ENCODE measurements at places on chromosomes 2 and 18. TPM values are rescaled to one million over a fixed set of nuclear protein-coding genes. Genes with fewer than 3 reads are reported as not detected.

The GPR55 gene
- not detected for total RNA-seq

DNA sequence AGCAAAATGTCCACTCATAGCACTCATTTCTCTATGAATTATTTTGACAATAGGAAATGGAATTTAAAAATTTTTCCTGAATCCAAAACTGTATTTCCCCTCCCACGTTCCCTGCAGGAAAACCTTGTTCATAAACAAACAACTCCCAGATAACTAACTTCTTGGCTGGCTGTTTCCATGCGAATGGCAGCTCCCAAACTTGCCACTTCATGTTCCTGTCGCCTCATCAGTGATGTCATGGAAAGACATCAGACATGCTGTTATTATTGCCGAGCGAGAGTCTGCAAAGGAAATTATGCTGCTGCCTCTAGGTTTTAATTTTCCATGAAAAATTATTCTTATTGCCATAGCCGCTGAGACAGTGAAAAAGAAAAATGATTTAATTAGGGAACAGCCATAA, 117.0 kb upstream of the RIOK3 start:
- DNase-seq: no peak

GRCh38 chr18:54926593-54927325, 32.5 kb downstream of the CCDC68 start:
- no peak for DNase-seq

DNA sequence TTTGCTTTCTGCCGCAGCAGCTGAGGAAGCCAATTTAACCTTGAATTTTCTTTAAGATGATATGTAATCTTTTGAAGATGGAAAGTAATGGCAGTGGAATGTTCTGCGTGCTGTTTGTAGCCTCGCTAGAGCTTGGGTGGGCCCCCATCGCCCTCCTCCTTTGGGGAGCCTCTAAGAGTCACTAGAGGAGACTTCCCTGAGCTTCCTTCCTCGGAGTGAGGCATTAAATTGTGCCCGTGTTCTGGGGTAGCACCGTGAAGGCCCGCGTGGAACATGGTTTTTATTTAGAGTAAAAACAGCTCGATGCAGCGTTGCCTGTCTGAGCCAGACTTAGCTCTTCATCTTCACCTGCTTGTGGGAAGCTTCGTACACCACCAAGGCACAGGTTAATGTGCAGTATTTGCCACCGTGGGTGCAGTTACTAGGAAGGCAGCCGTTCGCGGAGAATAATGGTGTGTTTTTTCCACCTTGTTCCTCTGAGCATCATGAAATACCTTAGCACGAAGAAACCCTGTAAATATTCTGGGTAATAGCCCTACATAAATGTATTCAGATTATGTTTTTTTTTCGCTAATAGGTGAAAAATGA, 38.5 kb downstream of the NCK2 start:
- no peak for DNase-seq

DNA sequence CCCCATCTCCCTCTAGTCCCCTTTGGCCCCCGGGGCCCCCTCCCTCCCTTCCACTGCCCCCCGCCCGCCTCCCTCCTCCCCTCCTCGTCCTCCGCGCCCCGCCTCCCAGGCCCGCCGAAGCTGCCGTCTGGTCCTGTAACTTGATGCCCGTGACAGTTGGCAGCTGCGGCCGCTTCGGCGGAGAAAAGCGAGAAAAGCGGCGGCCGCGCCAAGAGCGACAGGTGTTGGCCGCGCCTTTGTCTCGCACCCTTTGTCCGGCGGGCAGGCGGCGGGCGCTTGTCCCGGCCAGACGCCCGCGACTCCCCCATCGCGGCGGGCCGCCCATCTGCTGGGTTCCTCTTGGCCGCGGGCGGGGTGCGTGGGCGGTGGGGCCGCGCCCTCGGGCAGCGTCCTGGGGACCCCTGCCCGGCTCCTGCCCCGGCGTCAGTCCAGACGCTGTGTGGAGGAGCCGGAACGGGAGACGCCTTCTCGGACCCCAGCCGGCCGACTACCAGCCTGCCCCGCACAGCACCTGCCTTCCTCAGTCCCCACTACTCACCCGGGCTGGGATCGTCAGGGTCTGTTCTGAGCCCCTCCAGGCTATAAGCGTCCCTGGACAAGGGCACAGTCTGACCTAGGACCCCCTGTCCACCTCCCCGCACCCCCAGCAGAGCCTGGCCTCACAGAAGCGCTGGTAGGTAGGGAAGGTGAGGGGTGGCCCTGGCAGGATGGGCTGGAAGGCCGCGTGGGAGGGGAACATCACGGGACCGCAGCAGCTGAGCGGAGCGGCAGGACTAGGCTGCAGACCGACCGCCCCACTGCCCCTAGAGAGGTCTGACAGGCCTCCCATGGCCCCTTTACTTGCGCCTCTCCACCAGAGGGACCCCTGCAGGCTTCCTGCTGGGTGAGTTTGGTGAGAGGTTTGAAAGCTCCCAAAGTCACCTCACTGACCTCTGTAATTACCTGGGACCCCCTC, 1.2 kb upstream of the HES6 start:
- DNase-seq: peak; percentile 85

DNA sequence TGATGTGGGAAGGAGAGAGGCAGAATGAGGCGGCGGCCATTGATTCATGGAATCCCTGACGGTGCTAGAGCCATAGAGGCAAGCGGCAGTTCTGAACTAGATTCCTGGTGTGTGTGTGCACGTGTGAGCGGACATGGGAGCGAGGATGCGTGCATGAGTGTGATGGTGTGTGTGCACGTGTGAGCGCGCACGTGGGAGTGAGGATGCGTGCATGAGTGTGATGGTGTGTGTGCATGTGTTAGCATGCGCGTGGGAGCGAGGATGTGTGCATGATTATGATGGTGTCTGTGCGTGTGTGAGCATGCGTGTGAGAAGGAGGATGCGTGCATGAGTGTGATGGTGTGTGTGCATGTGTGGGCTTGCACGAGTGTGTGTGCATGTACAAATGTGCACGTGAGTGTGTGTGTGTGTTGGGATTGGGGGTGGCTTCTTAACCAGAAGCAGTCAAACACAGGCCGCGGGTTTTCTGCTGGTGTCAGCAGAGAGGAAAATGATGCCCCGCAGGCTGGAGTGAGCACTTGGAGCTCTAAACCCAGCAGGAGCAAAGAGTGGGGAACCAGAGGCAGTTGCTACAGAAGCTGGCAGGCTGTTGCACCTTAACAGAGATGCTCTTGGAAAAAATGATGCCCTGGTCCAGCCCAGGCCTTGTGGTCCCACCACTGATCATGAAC, 29.5 kb downstream of the DIPK1C start:
- DNase-seq: no peak
